Heart left ventricle (tissue), 16 donors: ENCODE measurements at places on chromosomes 3 and 15. TPM values are rescaled to one million over a fixed set of nuclear protein-coding genes. Genes with fewer than 3 reads are reported as not detected.

PFKFB4 gene
- 2.2 TPM for total RNA-seq

DNA sequence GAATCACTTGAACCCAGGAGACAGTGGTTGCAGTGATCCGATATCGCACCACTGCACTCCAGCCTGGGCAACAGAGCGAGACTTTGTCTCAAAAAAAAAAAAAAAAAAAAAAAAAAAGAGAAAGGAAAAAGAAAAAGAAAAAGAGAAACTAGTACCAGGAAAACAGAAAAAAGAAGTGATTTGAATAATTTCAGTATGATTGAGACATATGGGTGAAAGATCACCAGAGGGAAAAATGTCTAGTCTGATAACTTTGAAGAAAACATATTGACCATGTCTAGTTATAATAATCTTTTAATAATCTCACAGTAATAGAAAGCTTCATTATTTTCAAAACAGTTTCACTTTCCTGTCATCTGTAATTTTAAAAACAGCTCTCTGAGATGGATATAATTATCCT, 16.4 kb downstream of the TGFBR2 start:
- H3K27me3 ChIP-seq: no peaks in the 10 kb centered on the region
- peak overlapping the region; percentile 16 for H3K27ac ChIP-seq
- H3K4me3 ChIP-seq: no peak overlapping the region
- H3K36me3 ChIP-seq: peaks cover 30% of the 10 kb centered on the region
- peaks cover 27% of the 10 kb centered on the region for H3K4me1 ChIP-seq
- no peak for DNase-seq

GRCh38 chr3:172511783-172512762, 11.2 kb downstream of the TNFSF10 start:
- DNase-seq: peak; percentile 66
- H3K36me3 ChIP-seq: peaks cover 73% of the 10 kb centered on the region
- H3K4me3 ChIP-seq: no peak overlapping the region
- peak overlapping the region; percentile 70 for H3K27ac ChIP-seq
- H3K4me1 ChIP-seq: peaks cover 28% of the 10 kb centered on the region

SOX14 gene
- total RNA-seq: not detected

- DNase-seq: no peak
- H3K27me3 ChIP-seq: no peaks in the 10 kb centered on the region
- H3K4me1 ChIP-seq: peaks cover 15% of the 10 kb centered on the region
- no peak overlapping the region for H3K4me3 ChIP-seq
- H3K27ac ChIP-seq: peak overlapping the region; percentile 75
Observed at GRCh38 chr15:62874959-62875625, 167.5 kb upstream of the TPM1 start.

GPR176 gene
- 4.2 TPM for total RNA-seq

DNA sequence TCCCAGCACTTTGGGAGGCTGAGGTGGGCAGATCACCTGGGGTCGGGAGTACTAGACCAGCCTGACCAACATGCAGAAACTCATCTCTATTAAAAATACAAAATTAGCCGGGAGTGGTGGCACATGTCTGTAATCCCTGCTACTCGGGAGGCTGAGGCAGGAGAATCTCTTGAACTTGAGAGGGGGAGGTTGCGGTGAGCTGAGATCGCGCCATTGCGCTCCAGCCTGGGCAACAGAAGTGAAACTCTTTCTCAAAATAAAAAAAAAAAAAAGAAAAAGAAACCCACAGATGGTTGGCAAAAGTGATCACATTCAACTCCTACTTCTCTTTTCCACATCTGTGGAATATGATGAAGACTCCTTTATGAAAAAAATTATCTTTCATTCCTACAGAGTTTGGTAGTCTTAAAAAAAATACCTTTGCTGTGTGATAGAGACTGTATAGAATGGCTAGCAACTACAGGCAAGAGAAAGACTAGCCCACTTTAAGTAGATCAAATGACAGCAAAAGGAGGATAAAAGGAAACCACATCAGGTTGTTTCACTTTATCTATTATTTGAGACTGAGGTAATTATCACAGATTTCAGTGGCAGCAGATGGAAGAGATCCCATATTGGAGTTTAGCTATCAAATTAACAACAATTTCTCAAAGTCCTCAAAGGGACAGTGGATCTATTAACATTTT, 172.9 kb upstream of the TSPAN3 start:
- H3K4me1 ChIP-seq: no peaks in the 10 kb centered on the region
- no peak for DNase-seq
- H3K36me3 ChIP-seq: peaks cover 27% of the 10 kb centered on the region
- no peak overlapping the region for H3K27ac ChIP-seq
- no peak overlapping the region for H3K4me3 ChIP-seq
- H3K27me3 ChIP-seq: no peaks in the 10 kb centered on the region
